ENCODE measurements at places on chromosomes 11 and 22.

- DNase-seq: no peak
Measured at GRCh38 chr11:14974515-14975251, 2.5 kb upstream of the CALCA start.

DNA sequence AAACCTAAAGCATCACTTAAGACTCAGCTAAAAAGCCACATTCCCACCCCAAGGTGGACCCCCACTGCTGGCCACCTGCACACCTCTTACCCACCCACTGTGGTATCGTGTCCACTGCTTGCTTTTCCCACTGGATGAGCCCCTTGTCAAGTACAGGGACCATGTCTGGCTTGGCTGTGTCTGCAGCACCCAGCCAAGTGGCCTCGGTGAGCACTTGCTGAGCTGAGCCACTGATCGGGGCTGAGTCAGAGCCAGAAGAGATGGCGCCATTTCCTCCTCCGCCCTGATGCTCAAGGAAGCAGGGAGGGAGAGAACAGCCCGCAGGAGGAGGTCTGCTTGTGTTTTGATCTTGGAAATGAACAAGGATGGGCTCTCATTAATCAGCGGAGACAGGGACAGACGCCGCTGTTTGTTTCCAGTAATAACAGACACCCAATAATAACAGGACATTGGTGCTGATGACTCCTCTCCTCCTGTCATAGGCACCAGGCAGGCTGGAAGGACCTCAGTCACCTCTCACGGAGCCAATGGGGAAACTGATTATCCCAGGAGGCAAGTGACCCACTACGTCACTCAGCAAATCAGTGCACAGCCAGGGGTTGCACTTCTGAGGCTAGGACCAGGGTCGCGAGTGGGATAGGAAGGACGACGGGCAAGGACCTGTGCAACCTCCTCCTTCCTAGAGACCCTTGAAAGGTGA, 85.2 kb upstream of the RTL6 start:
- DNase-seq: no peak

- no peak for DNase-seq
Measured at GRCh38 chr11:103322821-103323220, 213.6 kb downstream of the DYNC2H1 start.

- DNase-seq: no peak
Measured at GRCh38 chr11:79026803-79027445, 413.9 kb downstream of the TENM4 start.

- no peak for DNase-seq
Measured at GRCh38 chr22:33687464-33687863, 232.8 kb downstream of the LARGE1 start.

GRCh38 chr11:28137832-28138231, 29.6 kb downstream of the METTL15 start:
- no peak for DNase-seq

GRCh38 chr11:33063326-33063881, 24.0 kb downstream of the TCP11L1 start:
- no peak for DNase-seq

GRCh38 chr11:24321229-24321628, 175.6 kb upstream of the LUZP2 start:
- no peak for DNase-seq

GRCh38 chr11:64165842-64166635, at the start of gene MACROD1:
Gene MACROD1, minus strand, starts transcription at chr11:64166113. Its CDS starts 119 bp downstream, at chr11:64165994.
- DNase-seq: peak; percentile 71

DNA sequence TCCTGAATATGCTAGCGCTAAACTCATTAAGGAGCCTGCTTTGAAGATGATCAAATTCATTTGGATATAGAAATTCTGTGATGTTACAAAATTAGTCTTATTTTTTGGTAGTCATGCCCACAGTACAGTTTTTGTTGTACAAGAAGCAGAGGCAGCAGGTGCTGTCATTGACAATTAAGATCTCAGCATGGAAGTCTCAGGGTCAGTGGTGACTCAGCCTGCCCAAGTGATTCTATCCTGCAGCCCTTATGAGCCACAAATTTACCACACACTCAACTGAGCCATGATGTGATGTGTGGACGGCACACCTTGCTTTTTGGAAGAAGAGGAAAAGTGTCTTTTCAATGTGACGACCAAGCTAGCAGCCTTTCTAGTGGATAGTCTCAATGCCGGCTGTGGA, 153.6 kb upstream of the SORL1-AS1 start:
- no peak for DNase-seq

DNA sequence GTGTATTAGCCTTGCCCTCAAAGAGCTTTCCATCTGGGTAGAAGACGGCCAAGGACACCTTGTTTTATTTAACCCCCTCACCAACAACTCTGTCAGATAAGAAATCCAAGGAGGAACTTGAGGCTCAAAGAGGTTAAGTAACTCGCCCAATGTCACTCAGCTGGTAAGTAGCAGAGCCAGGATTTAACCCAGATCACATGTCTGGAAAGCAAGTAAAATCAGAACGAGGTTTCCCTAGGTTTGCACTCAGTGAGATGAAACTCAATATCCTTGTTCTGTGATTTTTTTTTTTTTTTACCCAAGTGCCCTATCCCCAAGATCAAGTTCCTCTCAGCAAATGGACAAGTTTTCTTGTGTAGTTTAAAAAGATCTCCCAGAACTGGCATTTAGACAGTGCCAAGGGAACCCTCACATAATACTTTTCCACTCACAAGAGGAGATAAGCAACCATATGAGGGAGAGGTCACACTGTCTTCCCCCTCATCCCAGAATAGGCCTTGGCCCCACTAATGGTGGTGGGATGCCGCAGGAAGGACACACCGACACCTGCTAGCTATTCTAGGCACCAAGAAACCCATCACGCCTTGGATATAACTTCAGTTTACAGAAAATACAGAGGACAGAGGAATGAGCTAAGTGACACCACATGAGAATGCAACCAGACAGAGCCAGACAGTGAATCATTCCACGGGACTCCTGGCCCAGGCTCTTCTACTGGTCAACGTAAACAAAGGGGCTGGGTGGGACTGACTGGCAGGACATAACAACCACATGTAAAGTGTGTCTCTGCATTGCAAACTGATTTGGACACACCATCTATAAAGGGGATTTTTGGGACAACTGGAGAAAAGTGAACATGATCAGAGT, 8.6 kb upstream of the ARAP1 start:
- DNase-seq: no peak

- DNase-seq: no peak
Measured at GRCh38 chr11:96215110-96215782, 127.7 kb downstream of the MAML2 start.

DNA sequence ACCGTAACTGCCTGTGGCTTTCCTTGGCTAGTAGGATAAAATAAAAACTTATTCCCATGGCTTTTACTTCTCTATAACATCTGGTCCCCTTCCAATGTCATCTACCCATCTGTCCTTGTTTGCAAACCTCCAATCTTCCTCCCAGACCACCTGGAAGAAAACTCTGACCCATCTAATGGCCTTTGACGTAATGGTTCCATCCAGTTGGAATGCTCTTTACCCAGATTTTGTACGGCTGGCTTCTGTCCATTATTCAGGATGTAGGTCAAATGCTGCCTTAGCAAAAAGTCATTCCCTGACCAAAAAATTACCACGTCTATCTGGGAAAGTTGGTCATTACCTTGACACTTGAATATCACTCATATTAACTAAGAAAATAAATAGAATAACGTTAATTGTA, 577.9 kb upstream of the ANO5 start:
- DNase-seq: no peak

DNA sequence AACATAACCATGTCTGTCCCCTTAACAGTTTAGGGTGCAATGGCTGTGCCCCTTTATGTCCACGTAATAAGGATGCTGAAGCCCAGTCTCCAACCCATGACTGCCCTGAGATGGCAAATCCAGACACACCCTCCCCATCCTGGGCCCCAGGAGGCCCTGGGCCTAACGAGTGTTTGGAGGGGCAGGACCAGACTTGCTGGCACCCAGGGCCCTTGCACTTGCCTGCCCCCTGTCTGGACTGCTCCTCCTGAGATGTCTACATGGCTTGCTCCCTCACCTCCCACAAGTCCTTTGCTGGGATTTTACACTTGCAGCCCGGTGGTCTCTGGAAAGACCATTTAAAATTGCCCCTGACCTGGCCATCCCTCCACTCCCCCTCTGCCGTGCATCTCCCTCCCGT, 132.2 kb upstream of the NECTIN1 start:
- no peak for DNase-seq

DNA sequence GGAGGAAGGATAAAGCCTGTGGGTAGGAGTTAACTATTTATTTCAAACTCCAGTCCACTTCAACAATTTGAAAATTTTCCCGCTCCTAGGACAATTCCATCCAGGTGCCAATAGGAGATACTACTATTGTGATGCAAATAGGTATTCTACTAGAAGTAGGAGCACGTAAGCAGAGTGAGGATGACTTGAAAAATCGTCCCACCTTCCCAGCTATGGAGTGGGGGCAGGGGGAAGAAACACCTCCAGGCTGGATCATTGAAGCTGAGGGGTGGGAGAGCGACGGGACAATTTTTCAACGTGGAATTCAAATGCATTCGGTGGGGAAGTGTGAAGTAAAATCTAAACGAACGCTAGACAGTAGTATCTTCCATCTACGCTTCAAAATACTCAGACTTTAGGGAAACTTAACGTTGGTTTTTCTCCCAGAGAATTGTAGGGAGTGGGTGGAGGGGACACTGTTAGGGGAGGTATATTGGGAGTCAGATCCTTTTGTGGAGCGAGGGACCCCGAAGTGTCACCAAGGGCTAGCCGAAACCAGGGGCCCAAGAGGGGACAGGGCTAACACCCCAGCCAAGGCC, 523 bp upstream of the ARHGAP42 start:
- no peak for DNase-seq

DNA sequence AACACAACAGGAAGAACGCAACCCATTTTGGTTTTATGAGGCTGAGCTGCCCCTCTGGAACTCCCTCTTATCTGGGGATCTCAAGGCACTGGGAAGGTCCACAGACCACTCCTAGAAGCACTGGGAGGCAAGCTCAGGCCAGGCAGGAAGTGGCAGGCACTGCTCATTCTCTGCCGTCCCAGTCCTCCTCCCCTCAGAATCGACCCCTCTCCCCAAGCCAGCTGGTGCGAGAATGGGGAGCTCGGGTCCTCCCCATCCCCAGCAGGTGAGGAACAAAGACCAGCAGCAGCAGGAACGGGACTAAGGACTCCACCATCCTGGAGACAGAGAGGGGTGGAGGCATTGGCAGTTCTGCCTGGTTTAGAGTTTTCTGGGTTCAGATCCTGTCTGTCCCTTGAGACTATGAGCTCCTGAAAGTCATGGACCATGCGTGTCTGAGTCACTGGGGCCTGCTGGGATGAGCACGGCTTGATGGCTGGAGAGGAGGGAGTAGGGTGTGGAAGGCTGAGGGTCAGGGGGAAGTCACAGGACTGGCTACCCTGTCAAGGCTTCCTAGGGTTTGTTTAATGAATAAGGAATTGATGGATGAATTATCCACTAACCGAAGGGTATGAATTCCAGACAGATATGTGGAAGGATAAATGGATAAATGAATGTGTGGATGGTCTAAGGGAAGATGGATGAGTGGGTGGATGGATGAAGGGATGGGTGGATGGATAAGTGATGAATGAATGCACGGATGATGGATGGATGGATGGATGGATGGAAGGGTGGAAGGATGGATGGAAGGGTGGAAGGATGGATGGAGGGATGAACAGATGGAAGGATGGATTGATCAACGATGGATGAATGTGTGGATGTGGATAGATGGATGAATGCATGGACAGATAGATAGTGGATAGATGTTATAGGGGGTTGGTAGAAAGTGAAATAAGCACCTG, 6.4 kb downstream of the MYEOV start:
- DNase-seq: no peak

DNA sequence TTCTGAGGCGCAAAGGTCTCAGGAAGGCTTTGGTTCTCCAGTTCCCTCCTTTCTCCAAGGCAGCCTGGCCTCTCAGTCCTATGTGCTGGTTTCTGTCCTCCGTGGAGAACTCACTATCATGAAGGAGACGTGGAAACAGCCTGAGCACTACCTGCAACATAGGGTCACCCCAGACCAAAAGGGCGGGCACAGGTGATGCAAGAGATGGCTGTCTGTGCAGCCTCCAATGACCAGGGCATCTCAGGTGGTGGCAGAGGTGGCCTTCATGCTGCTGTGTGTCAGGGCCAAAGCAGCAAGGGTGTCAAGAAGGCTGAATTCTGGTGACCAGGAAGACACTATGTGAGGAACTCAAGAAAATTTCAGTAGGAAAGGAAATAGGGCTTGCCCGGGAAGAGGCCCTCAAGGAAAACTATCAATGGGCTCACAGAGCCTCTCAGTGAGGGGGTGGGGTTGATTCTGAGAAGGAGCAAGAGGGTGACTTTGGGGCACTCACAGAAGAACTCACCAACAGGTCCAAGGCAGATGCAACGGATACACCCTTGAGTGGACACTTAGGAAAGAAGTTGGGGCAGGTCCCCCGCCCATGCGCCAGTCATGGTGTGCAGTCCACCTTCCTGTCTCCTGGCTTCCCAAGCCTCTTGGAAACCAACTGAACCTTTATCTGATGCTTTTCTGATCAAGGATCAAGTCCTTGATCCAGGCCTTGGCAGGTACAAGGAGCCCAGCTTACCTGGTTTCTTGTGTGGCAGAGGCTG, 212.3 kb upstream of the B3GAT1 start:
- DNase-seq: no peak

- DNase-seq: peak; percentile 54
Measured at GRCh38 chr22:31122532-31123291, at the start of gene INPP5J. Gene INPP5J, plus strand, starts transcription at chr22:31122966. Its CDS starts 49 bp downstream, at chr22:31123015.

DNA sequence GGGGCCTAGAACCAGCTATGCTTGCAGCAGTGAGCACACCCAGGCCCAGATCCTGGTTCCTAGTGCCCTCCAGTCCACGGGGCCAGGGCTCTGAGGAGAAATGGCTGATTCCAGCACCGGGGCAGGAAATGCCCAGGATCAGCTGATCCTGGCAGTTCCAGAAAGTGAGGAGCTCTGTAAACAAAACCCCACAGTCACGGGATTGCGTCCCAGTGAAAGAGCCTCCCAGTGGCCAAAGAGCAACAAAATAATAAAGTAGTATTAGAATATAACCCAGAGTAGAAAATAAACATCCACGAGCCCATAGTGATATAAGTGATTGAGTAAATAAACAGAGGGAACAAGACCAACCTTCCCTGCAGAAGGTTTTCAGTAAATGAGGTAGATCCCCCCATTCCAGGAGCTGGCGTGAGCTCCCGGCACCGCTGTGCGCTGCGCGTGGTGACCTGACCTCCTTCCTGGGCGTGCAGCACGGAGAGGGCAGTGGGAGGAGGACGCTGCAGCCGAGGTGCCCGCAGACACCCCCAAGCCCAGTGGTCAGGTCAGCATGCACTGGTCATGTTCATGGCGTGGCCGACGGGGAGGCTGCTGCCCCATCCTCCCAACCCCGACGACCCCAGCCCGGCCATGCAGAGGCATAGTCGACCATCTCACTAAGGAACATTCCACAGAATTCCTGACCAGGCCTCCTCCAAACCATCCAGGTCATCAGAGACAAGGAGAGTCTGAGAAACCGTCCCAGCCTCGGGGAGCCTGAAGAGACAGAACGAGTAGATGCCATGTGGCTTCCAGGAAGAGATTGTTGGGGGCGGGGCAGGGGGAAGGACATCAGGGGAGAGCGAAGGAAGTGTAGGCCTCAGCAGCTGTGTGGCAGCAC, 19.8 kb downstream of the PTDSS2 start:
- no peak for DNase-seq

- DNase-seq: no peak
Measured at GRCh38 chr11:128776424-128777284, 82.8 kb downstream of the FLI1 start.

Measured in NCI-H1092 (cell line).